Hindlimb muscle (tissue), 1 donor: ENCODE measurements at places on chromosomes 2 and 18. TPM values are rescaled to one million over a fixed set of nuclear protein-coding genes. Genes with fewer than 3 reads are reported as not detected.

The CPSF3 gene
- 32.9 TPM for polyA plus RNA-seq

The SCYGR4 gene
- polyA plus RNA-seq, result not detected

The ASIC4 gene
- polyA plus RNA-seq, result 0.48 TPM

The PARD3B gene
- 10.3 TPM for polyA plus RNA-seq

The LRRC30 gene
- 9.2 TPM for polyA plus RNA-seq

The MYO1B gene
- polyA plus RNA-seq, result 82.6 TPM

The SULT1C2 gene
- 0.15 TPM for polyA plus RNA-seq

The CAPN10 gene
- polyA plus RNA-seq, result 16.7 TPM

The IL36G gene
- not detected for polyA plus RNA-seq
